ENCODE measurements at places on chromosomes 4 and X. TPM values are rescaled to one million over a fixed set of nuclear protein-coding genes. Genes with fewer than 3 reads are reported as not detected.
A peak's percentile ranks its signal among the peaks of the same experiment; 100 is the strongest.

- H3K27ac ChIP-seq, result no peak within 1 kb of the TSS
- H3K36me3 ChIP-seq, result no peaks in the 10 kb centered on the region
- no peak for DNase-seq
- H3K4me3 ChIP-seq, result no peak within 1 kb of the TSS
Measured at GRCh38 chrX:48470110-48470832, at the start of gene SLC38A5. SLC38A5 (minus strand) TSS chrX:48470260; CDS start chrX:48467924, 2,336 bp downstream.

DNA sequence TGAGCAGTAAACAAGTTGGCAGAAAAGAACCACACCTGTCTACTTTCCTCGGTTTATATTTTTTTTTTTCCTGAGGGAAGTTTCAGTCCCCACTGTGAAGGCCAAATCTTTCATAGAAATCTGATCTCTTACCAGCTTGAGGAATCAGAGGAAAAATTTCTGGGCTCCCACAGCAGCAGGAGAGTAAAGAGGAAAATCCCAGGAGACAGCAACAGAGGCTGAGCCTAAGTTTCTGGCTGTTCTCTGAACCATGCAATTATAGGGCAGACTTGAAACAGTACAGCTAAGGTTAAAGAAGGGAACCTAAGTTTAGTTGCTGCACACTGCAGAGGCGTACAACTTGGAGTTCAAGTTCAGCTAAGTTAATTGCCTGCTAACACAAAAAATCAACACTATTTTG, 1090.9 kb upstream of the INTU start:
- H3K36me3 ChIP-seq, result no peaks in the 10 kb centered on the region
- H3K4me3 ChIP-seq, result no peak overlapping the region
- H3K27ac ChIP-seq, result no peak overlapping the region
- no peaks in the 10 kb centered on the region for H3K27me3 ChIP-seq

GRCh38 chrX:42515939-42516338, 262.0 kb downstream of the PPP1R2C start:
- H3K4me3 ChIP-seq, result no peak overlapping the region
- H3K4me1 ChIP-seq, result no peaks in the 10 kb centered on the region
- H3K27ac ChIP-seq, result no peak overlapping the region
- no peak for DNase-seq
- no peaks in the 10 kb centered on the region for H3K27me3 ChIP-seq
- H3K36me3 ChIP-seq, result no peaks in the 10 kb centered on the region

DNA sequence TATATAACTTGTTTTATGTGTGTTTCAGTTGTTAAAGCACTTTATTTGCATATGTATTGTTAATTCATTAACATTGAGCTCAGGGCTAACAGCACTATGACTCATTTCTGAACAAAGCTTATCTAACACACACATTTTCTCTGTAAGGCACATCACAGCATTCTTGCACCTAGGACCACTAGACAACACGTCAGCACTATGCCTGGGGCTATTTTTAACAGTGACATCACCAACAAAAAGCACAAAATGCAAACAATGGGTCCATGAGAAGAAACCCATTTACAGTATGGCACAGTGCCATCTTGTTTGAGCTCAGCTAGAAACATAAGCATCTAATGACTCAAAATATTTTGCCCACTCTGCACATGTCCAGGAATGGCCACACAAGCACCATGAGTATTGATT, 124.4 kb downstream of the RELL1 start:
- no peaks in the 10 kb centered on the region for H3K4me1 ChIP-seq
- H3K36me3 ChIP-seq, result no peaks in the 10 kb centered on the region
- no peak overlapping the region for H3K27ac ChIP-seq
- H3K27me3 ChIP-seq, result no peaks in the 10 kb centered on the region

DNA sequence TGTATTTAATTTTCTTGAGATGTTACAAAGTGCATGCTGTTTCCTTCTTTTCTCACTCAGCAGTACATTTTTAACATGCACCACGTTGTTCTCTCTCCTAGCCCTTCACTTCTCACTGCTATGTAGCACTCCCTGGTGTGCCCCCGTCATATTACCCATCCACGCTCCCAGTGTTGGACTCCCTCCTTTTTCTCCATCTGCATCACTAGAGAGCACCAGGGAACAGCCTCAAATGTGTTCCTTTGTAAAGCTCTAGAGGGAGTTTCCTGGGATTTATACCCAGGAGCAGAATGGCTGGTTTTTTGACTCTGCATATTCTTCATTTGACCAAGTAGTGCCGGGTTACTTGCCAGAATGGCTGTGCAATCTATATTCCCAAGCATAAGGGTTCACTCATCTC, 240.3 kb upstream of the ANXA3 start:
- H3K36me3 ChIP-seq, result no peaks in the 10 kb centered on the region
- H3K27ac ChIP-seq, result no peak overlapping the region
- H3K27me3 ChIP-seq, result no peaks in the 10 kb centered on the region
- no peak overlapping the region for H3K4me3 ChIP-seq

The RUFY3 gene
- 137 TPM for total RNA-seq

GRCh38 chr4:139849219-139849618, 183.6 kb downstream of the MGST2 start:
- no peak for DNase-seq
- H3K36me3 ChIP-seq, result no peaks in the 10 kb centered on the region

DNA sequence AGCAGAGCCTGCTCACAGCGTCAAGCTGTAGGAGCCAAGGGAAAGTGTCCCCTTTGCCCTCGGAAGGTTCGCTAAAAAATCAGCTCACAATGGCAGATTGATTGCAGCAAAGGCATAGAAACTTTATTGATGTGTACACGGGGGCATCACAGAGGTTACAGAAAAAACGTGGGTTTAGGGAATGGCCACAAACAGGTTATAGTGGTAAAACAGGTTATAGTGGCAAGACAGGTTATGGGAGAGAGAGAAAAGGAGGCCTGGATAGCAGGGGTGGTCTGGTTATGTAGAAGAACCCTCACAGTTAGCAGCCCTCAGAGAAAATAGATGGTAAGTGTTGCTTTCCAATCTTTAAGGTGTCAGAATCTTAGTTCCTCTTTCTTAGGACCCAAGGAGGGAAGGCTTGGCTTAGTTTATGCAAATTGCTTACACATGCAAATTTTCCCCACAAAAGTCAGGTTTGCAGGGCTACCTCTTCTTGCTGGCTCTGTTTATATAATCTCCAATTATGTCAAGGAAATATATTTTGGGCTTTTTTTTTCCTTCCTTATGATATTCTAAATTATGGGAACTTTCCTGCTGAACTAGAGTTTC, 113.7 kb downstream of the BMP15 start:
- no peak for DNase-seq
- no peaks in the 10 kb centered on the region for H3K36me3 ChIP-seq
- peaks cover 2% of the 10 kb centered on the region for H3K27me3 ChIP-seq
- no peak overlapping the region for H3K27ac ChIP-seq

DNA sequence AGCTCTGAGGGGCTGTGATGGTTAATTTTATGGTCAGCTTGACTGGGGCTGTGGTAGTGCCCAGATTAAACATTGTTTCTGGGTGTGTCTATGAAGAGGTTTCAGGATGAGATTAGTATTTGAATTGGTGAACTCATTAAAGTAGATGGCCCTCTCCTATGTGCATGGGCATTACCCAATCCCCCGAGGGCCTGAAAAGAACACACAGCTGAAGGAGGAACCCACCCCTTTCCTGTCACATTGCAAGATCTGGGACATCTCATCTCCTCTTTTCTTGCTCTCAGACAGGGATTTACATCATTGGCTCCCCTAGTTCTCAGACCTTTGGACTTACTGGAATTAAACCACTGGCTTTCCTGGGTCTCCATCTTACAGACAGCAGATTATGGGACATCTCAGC, 29.4 kb upstream of the NDP start:
- no peak overlapping the region for H3K27ac ChIP-seq
- DNase-seq, result no peak
- H3K27me3 ChIP-seq, result peaks cover 2% of the 10 kb centered on the region
- no peaks in the 10 kb centered on the region for H3K36me3 ChIP-seq
- no peak overlapping the region for H3K4me3 ChIP-seq
- no peaks in the 10 kb centered on the region for H3K4me1 ChIP-seq

The RTL3 gene
- total RNA-seq, result not detected

The ACSL4 gene
- 115 TPM for total RNA-seq

The SYTL5 gene
- 11.9 TPM for total RNA-seq

The DMRTC1 gene
- total RNA-seq, result not detected

The NAP1L3 gene
- 160 TPM for total RNA-seq

DNA sequence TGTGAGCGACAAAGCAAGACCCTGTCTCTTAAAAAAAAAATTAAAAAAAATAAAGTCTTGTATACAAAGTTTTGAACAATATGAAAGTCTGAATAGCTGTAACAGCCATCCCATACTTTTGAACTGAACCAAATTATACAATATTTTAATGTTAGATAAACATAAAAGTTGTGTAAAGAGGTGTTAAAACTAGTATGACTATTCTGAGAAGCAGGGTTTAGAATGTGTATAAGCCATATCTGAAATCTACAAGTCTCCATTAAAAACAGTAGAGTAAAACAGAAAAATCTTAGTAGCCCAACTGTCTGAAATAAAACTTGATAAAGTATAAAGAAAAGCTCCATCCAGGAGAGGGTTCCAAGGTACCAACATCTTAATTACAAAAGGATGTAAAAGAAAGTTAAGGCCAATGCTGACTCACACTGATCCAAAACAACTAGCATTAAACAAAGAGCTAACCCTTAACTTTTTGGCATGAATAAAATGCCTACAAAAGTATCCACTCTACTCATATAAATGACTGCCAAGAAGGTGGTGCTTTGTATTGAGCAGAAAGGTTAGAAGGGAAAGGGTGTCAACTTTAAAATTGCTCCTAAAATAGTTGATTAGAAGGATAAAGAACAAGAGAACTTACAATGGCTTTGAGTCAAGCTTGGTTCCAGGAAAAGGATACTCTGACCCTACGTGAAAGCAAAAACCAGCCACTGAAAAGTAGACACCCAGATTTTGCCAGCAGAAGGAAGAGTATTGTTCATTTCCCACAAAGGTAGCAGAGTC, 18.5 kb downstream of the CNOT6L start:
- H3K27me3 ChIP-seq, result no peaks in the 10 kb centered on the region
- no peak overlapping the region for H3K4me3 ChIP-seq
- DNase-seq, result no peak
- no peak overlapping the region for H3K27ac ChIP-seq
- no peaks in the 10 kb centered on the region for H3K36me3 ChIP-seq
- peaks cover 4% of the 10 kb centered on the region for H3K4me1 ChIP-seq

GRCh38 chrX:154515966-154516655, at the start of gene FAM3A:
FAM3A (minus strand) TSS chrX:154516232; CDS start chrX:154515772, 460 bp downstream.
- peak within 1 kb of the TSS; percentile 80 for H3K4me3 ChIP-seq
- peaks cover 22% of the 10 kb centered on the region for H3K4me1 ChIP-seq
- H3K36me3 ChIP-seq, result peaks cover 12% of the 10 kb centered on the region
- no peaks in the 10 kb centered on the region for H3K27me3 ChIP-seq

The TEX13B gene
- not detected for total RNA-seq

DNA sequence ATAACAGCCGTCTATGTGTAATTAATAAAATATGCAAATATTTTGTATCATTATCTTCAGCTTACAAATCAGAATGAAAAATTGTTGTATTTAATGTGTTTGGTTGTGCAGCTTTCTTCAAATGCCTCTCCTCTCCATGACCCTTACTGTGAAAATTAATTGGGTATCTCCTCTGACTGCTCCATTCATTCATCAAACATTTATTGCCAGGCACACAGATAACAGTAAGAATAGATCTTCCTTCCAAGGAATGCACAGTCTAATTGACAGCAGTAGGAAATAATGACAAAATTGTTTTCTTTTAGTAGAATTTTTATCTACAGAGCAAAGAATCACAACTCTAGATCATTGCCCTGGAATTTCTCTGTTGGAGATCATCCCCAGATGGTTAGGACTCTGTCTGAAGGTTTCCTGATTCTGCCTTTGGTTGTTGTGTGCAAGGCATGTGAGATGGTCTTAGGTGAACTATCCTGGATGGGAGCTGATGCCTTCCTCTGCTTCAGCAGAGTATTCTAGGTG, 395.0 kb upstream of the FAT1 start:
- H3K36me3 ChIP-seq, result no peaks in the 10 kb centered on the region
- H3K4me1 ChIP-seq, result no peaks in the 10 kb centered on the region
- DNase-seq, result no peak
- H3K4me3 ChIP-seq, result no peak overlapping the region
- no peak overlapping the region for H3K27ac ChIP-seq
- H3K27me3 ChIP-seq, result no peaks in the 10 kb centered on the region

- H3K36me3 ChIP-seq, result peaks cover 61% of the 10 kb centered on the region
- no peak for DNase-seq
- H3K4me3 ChIP-seq, result no peak overlapping the region
- no peaks in the 10 kb centered on the region for H3K27me3 ChIP-seq
- H3K27ac ChIP-seq, result no peak overlapping the region
Measured at GRCh38 chr4:6278801-6279197, 9.1 kb downstream of the WFS1 start.

Data from spinal cord (tissue), 10 donors.